Dorsolateral prefrontal cortex (tissue), 122 donors: ENCODE measurements at places on chromosomes 12 and 14.
A peak's percentile ranks its signal among the peaks of the same experiment; 100 is the strongest.

DNA sequence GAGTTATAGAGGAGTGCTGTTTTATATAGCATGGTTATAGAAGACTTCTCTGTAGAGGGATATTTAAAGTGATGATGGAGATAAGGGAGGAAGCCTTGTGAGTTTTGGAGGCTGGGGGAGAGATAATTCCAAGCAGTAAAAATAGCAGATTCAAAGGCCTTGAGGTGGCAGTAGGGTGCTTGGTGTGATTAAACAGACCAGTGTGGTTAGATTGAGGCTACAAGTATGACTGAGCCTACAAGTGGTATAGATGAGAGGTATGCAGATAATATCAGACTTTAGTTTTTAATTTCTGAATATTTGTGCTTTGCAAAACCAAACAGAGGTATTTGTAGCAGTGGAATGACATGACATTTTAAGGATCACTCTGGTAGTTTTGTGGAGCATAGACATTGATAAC lies 20.3 kb downstream of the FANCM start:
- DNase-seq: no peak

DNA sequence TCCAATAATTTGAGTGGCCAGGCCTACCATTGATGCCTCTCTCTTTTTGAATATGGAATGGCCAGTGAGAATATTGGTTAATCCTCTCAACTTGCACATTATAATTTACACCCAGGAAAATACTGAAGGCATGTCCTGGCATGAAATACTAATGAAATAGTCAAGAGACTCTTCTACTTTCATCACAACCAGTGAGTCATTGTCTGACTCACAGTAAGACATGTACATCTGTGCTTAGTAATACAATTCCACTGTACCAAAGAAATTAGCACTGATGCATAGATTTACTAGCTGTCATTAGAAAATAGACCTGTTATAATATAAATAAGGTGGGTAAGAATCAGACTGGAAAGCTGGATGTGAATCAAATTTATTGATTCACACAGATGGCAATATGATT lies 31.6 kb downstream of the KCNC2 start:
- DNase-seq: no peak

- DNase-seq: no peak
These were observed 11.6 kb downstream of the STX2 start for GRCh38 chr12:130827432-130827831.

- DNase-seq: no peak
These were observed 28.5 kb downstream of the FBRSL1 start for GRCh38 chr12:132518354-132518992.

GRCh38 chr14:90732718-90733117 lies 83.5 kb downstream of the TTC7B start:
- no peak for DNase-seq

- DNase-seq: no peak
These were observed 45.2 kb downstream of the WDHD1 start for GRCh38 chr14:54981698-54982097.

GRCh38 chr12:39329876-39330275 lies 113.0 kb downstream of the KIF21A start:
- no peak for DNase-seq

DNA sequence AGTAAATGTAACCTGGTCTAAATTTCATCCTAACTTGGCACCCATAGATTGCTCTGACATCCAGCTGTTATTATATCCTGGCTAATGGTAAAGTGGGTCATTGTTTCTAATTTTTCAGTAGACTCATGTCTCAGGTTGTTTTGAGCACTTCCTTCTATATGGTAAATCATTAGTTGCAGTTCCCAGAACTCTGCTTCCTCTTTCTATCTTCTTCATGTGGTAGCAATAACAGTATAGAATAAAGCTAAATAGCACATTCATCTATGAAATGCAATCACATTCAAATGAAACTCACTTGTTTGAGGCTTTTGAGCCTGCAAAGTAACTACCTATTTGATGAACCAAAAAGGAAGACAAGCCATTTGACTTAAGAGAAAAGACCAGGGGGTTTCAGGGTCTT lies 65.1 kb upstream of the GZMB start:
- no peak for DNase-seq

- DNase-seq: no peak
These were observed 36.8 kb upstream of the ALG10B start for GRCh38 chr12:38279756-38280155.

- peak; percentile 63 for DNase-seq
These were observed 853 bp downstream of the USP5 start for GRCh38 chr12:6852651-6853354.

DNA sequence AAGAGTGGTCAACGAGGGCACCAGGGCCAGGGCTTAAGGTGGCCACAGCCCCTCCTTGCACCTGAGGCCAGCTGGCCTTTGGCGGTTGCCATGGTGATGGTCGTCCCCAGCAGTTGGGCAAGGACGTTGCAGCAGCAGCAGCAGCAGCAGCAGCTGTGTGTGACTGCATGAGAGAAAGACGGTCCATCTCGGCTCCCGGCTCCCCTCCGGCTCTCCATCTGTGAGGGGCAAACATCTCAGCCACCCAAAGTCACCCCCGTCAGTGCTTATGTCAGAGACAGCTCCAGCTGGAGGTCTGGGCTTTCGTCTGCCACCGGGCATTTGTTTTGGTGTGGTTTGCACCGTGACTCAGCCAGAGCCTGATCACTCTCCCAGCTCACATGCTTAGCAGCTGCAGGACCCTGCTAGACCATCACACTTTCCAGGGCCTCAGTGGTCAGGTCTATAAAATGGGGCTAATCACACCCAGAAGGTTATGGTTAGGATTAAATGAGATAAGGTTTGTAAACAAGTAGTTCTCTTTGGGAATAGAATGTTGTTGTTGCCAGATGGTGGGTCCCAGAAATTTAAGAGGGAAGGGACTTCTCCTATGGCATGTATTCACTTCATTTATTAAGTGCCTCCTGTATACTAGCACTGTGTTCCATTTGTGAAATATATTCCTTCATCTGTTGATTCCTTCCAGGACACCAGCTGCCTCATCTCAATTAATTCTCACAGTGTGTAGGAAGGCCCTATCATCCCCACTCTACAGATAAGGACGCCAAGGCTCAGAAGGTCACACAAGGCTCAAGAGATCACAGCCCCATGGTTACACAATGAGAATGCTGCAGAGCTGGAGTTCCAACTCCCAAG lies 212.6 kb upstream of the LHX5 start:
- no peak for DNase-seq

DNA sequence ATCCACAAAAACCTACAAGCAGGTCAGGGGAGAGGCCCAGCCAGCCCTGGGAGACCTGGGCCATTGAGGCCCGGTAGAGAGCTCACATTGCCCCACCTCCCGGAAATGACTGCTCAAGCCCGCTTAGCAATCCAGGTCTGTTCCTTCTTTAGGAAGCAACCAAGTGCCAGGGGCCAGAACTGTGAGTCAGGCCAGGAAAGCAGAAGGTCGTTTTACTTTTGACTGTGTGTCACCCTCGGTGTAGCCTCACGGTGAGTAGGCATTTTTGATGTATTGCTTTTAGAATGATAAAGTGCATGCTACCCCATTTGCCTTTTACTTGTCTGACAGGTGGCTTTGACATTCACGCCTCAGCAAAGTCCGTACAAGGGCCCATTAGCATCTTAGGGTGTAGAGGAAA lies 25.4 kb upstream of the PWP1 start:
- DNase-seq: no peak

DNA sequence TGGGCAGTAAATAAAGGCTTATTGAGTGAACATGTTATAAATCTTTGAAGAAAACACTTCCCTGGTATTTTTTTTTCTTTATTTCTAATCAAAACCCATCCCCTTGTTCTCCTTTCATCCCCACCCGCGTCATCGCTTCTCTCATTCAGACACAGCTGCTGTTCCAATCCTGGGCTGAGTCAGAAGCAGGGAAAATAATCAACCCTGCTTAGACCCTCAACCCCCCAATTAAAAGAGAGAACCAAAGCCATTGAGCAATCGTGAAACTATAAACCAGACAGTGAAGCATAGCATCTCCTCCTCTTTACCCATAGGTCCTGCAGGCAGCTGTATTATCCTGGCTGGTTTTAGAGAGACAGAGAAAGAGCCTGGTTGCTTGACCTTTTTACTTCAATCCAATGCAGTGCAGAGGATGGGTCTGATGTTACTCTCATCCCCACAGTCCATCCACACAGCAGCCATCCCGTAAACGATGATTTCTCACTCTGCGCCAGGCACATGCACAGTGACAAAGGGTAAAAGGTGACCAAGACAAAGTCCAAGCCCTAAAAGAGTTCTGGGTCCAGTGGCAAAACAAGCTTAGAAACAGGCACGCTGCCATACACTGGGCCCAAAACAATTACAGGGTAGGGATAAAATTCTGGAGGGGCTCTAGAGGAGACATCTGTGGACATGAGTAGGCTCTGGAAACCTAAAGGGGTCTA lies 238.3 kb downstream of the GALC start:
- DNase-seq: no peak

- no peak for DNase-seq
These were observed 88.5 kb upstream of the CSRP2 start for GRCh38 chr12:76967181-76967885.

DNA sequence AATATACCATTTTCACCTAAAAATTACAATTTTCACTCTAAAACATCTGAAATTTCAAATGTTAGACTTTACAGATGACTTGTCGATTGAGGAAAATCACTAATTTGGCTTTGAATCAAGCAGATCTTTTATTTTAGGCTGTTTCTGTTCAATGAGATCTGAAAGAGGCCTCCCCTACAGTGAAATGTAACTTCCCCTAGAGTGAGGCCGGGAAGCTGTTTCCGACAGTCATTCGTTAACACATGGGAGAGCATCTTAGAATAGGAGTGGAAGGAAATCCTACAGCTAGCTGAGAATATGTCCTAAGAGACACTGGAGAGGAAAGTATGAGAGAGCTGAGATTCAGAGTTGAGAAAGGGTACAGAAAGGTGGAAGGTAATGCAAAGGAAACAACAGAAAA lies 5.7 kb upstream of the C14orf93 start:
- DNase-seq: no peak

DNA sequence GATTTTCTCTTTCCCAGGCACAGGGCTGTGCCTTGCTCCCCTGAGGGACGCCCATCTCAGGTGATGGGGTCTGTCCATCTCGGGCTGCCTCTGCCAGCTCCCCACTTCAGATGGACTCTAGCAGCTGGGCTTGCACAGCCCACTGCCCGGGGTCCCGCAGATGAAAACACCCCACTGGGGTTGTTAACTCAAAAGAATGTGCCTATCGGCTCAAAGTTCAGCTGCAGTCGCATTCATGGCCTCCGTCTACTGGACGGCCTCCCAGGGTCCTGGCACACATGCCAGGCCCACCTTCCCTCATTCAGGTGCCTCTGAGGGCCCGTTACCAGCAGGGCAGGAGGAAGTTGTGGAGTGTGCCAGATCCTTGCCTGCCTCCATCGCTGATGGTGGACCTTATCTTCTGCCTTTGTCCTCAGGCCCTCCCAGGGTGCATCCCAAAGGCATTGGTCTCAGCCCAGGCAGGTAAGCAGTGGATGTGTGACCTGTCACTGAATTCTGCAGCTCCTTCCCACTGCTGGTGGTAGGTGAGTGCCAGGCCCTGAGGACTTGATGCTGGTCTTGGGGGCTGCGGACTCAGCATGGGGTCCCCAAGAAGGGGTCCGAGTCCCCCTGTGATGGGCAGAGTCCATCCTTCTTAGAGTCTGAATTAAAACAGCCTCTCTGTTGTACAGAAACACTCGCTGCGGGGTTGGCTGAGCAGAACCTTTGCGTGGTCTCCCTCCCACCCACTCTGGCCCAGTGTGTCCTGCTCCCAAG lies 324.6 kb upstream of the DIO3 start:
- DNase-seq: no peak

DNA sequence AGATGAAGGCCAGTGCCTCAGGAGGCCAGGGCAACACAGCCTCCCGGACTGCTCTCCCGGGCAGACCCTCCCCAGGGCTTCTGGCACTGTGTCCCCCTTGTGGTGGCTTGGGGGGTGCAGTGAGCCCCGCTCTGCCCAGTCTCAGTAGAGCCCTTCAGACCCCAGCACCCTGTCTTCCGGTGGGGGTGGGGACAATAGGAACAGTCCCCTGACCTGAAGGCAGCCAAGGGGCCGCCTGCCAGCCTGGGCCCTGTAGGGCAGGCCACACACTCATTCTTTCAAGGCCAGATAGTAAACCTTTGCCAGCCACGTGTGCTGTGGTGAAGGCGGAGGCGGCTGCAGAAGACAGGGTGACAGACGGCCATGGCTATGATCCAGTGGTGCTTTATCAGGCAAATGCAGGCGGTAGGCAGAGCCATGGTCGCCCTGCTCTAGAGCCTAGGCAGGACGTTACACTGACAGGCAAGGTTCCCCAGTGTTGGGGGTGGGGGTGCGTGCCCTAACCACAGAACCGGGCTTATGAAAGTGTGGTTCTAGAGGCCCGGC lies 15.0 kb downstream of the ZFYVE21 start:
- no peak for DNase-seq

- no peak for DNase-seq
These were observed 111.9 kb downstream of the CCDC60 start for GRCh38 chr12:119446459-119446858.

DNA sequence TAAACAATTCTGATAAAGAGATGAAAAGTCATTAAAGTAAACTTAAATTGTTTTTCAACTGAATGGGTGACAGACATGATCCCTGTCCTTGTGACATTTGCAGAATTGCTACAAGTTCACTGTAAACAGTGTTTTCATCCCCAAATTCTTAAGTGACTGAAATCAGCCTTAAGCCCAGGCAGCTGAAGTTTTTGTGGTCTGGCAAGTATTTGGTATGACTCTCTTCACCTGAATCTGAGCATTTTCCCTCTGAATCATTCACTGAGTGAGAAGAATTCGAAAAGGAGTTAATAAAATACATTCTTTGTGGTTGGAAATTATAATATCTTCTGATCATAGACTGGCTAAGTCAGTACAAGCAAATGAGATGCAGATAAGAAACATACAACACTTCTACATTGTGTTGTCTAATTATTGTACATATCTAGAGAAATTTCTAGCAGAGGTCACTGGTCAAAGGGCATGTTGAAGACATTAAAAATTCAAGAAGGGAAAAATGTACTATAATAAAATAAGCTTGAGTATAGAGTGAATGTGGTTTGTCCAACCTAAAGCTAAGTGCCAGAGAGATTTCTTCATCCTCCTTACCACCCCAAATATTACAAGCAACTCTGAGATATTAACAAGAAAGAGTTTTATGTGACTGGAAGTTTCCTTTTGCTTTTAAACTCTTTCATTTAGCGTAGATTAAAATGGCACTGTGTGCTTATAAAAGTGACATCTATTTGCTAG lies 177.8 kb upstream of the DIO2 start:
- DNase-seq: no peak

DNA sequence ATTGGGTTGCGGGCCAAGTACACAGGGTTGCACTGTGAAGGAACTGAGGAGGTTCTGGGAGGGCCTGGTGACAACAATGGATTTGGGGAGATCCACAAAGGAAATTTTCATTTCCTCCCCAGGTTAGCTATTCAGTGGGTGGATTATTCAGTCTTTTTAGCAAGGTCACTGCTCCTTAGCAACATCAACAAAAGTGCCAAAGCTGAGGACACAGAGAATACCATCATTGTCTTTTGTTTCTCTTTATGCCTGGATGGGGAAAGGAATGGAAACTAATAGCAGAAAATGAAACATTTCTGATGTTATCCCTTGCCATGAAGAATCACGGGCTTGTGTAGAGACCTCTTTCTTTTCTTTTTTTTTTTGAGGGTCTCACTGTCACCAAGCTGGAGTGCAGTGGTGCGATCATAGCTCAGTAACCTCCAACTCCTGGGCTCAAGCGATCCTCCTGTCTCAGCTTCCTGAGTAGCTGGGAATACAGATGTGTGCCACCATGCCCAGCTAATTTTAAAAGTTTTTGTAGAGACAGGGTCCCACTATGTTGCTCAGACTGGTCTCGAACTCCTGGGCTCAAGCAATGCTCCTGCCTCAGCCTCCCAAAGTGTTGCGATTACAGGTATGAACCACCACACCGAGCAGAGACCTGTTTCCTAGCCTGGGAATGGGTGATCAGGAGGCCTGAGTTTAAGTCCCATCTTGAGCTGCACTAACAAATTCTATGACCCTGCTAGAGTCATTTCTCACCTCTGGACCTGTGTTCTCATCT lies 6.5 kb downstream of the PPP1R3E start:
- no peak for DNase-seq
